Pulmonary artery endothelial cell (primary cell): ENCODE measurements at places on chromosomes 5 and 9. TPM values are rescaled to one million over a fixed set of nuclear protein-coding genes. Genes with fewer than 3 reads are reported as not detected.

KIAA0825 gene
- 0.99 and 1.7 TPM in 2 replicates for total RNA-seq

AK1 gene
- 50.2 and 56.2 TPM in 2 replicates for total RNA-seq

CDC20B gene
- 0.07 and 0.14 TPM in 2 replicates for total RNA-seq

OR1J2 gene
- not detected in 2 replicates for total RNA-seq

AGPAT2 gene
- total RNA-seq: 48.9 and 49.9 TPM in 2 replicates

ANKRD31 gene
- not detected in 2 replicates for total RNA-seq

GRCh38 chr9:19416143-19416542, 7.3 kb downstream of the ACER2 start:
- no peak for DNase-seq

GRCh38 chr9:13291718-13292117, 12.2 kb upstream of the MPDZ start:
- DNase-seq: no peak

DNA sequence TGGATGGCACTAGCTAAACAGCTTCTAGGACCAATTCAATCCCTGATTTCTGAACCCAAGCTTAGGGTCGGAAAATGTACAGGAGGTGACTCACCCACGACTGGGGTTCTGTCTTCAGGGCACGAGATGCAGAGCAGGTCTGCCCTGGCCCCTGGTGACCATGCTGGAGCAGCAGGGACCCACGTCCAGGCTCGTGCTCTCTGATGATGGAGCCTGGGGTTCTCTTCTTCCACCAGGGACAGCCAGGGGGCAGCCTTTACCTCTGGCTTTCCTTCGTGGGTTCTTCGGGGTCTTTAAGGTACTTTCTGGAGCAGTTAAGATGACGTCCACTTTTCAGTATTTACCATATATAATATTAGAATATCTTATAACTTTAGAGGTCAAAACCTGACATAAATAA, 2.1 kb downstream of the CFAP77 start:
- DNase-seq: no peak

GRCh38 chr5:63500242-63500641, 462.0 kb downstream of the HTR1A start:
- DNase-seq: no peak

DNA sequence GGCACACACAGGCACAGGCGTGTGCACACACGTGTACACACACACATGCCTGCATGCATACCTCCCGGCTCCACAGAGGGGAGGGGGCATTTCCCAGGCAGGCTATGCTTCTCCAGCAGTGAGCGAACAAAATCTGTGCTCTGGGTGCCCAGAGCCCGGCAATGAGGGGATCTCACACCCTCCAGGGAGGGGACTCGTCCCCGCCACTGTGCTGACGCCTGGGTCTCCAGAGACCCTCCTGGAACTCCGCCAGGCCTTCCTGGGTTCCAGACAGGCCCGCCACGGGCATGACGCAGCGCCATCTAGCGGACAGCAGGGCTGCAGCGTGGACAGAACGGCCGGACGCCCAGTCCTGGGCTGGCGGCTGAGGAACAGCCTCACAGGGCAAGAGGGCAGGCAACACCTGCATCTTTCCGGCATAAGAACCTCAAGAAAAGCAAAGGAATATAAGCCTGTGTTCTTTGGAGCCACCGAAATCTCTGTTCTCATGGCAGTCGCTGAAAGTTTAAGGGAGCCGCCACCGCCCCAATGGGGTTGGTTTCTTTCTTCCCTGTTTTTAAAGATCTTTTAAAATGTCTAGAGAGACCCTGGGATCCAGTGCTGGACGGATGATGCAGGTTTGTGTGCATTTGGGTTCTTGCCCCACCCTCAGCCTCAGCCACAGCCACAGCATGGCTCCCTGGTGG, 135.6 kb upstream of the PPP1R26 start:
- DNase-seq: no peak

DNA sequence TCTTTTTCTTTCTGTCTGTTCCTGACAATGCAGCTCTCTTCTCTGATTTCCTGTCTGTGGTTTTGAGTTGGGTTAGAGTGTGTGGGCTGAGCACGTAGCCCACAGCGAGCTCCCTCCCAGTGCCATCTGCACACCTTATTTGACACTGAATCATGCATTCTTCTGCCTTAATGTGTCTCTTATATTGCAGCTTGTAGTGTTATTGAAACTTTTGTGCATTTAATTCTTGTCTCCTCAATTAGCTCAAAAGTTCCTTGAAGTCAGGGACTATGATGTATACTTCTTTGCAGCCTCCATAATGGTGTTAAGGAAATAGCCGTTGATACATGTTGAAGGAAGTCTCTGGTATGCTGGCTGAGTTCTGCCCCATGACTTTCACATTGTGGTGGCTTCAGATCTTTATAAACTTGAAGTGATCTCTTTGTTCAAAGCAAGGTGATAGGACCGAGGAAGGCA, 576.2 kb upstream of the CLINT1 start:
- DNase-seq: no peak

DNA sequence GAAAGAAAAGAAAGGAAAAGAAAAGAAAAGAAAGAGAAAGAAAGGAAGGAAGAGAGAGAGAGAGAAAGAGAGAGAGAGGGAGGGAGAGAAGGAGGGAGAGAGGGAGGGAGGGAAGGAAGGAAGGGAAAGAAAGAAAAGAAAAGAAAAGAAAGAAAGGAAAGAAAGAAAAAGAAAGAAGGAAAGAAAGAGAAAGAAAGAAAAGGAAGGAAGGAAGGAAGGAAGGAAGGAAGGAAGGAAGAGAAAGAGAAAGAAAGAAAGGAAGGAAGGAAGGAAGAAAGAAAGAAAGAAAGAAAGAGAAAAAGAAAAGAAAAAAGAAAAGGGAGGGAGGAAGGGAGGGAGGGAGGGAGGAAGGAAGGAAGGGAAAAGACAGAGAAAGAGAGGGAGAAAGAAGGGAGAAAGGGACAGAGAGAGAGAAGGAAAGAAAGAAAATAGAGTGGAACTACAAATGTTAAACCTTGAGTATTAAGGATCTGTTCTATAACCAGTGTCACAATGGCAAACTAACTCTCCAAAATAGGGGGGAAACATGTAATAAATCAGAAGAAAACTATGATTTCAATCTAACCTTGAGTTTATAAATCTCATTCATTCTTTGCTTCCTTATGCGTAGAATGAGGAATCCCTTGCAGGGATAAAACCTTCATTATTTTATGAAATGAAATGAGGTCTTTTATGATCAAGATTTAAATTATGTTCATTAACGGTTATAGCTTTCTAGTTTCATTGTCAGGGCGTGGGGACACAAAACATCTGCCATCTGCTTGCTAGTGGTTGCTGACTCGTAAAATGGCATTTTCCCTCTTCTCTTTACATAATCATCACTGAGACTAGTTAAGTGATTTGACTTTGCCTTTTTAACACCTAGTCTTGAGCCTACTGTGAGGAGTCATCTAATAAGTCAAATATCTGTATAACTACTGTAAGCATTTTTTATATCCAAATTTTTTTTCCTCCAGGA, 40.7 kb upstream of the RAD23B start:
- DNase-seq: no peak

DNA sequence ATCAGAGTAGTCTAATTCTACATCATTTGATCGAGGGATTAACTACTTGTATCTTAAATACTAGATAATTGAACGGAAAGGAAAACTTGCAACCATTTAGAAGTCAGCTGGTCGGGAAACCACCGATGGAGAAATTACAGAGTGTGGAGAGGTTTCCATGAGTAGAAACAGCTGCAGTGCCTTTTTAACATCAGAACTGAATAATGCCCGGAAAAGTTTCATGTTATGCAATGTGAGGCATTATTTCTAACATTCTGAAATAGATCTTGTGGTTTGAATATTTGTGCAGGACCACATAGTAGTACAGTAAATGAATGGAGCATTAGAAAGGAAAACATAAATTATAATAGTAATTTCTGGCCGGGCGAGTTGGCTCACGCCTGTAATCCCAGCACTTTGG, 88.1 kb upstream of the RNF180 start:
- DNase-seq: no peak

GRCh38 chr9:122015170-122015821, 77.8 kb downstream of the TTLL11 start:
- DNase-seq: no peak

DNA sequence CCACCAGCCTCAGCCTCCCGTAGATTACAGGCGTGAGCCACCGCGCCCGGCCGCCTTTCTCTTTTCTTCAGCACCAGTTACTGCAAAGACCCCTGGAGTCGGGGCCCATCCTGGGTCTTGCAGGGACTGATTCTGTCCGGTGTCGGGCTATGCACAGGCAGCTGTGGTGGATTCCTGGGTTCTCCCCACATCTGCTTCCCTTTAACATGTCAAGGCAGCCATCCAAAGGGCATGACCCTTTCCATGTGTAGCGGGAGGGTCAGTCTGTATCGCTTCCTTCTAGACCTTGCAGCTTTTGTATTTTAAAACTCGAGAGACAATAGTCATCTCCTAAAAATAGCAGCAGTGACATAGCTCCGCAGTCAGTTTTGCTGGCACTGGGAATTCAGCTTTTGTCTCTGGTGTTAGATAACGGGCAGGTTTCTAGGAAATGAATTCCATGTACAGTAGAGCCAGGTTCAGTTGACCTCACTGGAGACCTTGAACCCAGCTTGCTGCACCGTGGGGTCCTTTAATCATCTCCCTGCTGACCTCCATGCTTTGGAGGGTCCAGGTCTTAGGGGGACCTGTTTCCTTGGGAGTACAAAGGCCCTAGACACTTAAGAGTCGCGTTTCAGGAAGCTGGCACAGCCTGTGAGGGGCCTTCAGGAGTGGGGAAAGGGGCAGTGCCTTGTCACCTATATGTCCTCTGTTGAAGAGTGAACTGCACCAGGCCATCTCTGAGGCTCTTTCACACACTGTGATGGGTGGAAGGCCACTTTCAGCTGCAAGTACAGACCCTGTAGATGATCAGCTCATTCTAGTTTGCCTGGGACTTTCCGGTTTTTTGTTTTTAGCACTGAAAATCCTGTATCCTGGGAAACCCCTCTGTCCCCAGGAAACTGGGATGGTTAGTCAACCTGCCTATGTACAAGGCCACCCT, 13.8 kb downstream of the ANKRD33B start:
- peak; percentile 79 for DNase-seq

DNA sequence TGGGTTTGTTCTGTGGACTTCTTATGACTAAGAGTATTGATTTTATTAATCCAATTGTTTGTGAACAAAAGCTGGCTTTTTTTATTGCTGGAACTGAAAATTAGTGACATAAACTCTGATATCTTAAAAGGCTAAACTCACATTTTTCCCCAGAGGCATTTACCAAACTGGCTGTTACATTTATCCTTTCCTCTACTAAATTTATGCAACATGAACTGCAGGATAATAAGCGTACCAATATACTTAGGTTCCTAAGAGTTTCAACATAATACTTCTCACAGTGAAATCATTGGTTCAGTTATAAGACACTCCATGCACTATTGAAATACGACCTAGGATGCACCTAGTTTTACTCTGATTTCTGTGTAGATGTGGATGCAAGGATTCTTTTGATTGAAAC, 560.8 kb upstream of the WWC1 start:
- no peak for DNase-seq

DNA sequence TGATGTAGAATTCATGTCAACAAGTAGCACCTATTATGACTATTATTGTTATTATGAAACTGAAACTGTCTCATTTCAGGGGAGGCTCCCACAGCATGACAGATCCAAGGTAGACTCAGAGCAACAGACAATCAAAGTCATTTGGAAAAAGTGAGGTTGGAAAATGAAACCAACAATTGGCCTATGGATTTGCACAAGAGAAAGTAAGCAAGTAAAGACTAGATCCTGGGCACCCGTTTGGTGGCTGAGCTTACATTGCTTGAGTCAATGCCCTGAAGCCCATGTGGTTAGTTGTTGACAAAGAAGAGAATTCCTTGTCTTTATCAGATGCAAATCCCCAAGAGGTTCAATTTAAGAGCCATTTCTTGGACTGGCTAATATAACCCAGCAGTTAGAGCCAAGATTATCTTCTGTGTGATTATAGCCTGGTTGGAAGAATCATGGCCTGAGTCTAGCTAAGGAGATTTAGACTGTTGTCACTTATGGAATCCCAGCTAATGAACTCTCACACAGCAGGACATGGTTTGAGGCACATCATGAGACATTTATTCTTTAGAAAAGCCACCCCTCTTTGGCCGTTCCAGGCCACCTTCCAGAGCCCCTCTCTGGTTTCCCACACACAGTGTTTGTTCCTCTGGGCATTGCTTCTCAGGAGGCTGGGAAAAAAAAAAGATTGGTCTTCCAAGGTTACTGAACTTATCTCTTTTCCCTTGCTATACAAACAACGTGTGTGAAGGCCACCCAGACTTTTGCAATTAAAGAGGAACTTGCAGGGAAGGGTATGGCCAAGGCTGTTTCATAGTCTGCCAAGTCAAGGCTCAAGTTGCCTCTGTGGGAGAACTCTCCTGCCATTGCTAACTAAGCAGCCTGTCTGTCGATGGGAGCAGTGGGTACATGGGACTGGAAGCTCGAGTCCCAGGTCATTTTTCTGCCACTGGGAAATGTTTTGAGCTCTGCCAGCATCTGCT, 399.5 kb downstream of the ENC1 start:
- DNase-seq: no peak

DNA sequence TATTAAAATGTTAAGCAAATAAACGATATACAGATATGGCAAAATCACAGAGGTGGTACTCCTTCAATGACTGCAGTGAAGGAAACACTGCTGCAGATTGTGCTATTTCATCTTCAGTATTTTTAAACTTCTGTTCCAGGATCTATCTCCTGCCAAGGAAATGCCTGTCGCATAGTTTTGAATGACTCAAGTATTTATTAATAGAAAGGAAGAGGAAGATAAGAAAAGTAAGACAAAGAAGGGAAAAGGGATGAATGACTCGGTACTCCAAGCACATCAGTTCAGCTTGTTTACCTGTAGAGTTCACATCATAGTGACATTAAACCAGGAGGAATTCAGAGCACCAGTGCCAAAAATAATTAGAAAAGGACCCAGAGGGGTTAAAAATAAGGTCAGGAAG, 5.1 kb upstream of the GPX8 start:
- peak; percentile 90 for DNase-seq
